NCI-H1105 treated with DMSO at 0.1 percent for 48 hours (cell line): ENCODE measurements at places on chromosomes 2 and 18.

GRCh38 chr2:33287507-33288005 lies 188.9 kb upstream of the RASGRP3 start:
- no peak for DNase-seq

GRCh38 chr2:103667335-103667884 lies 905.6 kb downstream of the TMEM182 start:
- no peak for DNase-seq

DNA sequence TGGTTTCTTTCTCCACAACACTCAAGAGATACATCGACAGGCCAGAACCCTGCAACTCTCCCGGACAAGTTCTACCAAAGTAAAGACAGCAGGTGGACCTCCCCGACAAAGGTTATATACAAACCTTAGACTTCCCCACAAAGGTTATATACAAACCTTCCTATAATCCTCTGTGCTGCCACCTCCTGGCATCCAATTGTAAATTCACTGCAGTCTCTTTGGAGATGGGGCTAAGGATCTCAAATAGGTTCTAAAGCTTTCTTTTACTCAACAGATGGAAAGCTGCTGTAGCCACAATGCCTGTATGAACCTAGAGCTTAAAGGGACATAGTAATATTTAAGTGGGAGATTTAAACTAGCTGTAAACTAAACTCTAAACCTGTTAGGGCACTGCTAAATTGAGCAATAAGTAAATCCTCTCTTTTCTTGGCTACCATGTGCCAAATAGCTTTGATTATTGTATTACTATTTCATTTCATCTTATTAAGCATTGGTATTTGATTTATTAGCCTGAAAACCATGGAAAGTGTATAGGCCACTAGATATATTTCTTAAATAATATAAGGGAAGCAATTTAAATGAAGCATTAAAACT lies 9.8 kb upstream of the MREG start:
- DNase-seq = peak; percentile 28

DNA sequence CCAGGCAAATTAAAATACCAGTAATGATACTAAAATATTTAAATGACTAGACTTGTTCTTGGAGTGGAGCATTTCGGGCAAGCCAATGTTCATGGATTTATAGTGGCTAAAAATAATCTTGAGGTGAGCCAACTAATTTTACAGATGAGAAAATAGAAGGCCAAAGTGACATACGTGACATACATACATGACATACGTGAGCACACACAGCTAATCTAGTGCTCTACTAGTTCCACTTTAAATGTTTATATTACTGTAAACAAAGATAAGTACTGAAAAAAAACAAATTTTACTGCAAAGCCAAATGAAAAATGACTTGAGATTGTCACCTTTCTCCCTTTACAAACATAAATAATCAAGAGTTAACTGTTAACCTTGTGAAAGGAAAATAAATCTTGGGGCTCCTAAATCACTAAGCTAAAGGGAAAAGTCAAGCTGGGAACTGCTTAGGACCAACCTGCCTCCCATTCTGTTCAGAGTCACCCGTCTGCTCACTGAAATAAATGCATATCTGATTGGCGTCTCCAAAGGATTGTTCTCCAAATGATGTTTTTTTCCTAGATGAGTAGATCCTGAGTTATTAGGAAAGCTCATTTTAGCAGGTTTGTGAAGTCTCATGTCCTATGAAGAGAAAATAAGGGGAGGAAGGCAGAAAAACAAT lies 96.7 kb downstream of the PMS1 start:
- DNase-seq = no peak

GRCh38 chr2:106638043-106638442 lies 150.9 kb downstream of the CD8B2 start:
- peak; percentile 67 for DNase-seq

DNA sequence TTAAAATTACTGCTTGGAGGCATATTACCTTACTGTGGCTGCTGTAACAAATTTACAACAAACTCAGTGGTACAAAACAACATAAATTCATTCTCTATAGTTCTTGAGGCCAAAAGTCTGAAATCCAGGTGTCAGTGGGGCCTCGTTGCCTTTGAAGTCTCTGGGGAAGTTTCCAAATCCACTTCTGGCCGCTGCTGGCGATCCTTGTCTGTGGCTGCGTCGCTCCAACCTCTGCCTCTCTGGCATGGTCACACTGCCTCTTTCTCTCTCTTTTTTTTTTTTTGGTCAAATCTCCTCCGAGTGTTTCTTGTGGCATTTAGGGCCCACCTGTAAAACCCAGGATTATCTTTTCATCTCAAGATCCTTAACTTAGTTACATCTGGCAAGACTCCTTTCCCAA lies 182.8 kb downstream of the ST6GAL2 start:
- no peak for DNase-seq

GRCh38 chr2:236085647-236086046 lies 82.5 kb downstream of the GBX2 start:
- DNase-seq = no peak
